Activated naive CD8-positive, alpha-beta T cell treated with anti-CD3 and anti-CD28 coated beads, Interleukin-2, amount 50 U/mL, for 24 hours (primary cell): ENCODE measurements at places on chromosomes 6 and 20.

- H3K27me3 ChIP-seq = no peaks in the 10 kb centered on the region
- H3K4me3 ChIP-seq = no peak overlapping the region
- H3K4me1 ChIP-seq = no peaks in the 10 kb centered on the region
Measured at GRCh38 chr20:21344206-21344900, 41.2 kb downstream of the XRN2 start.

DNA sequence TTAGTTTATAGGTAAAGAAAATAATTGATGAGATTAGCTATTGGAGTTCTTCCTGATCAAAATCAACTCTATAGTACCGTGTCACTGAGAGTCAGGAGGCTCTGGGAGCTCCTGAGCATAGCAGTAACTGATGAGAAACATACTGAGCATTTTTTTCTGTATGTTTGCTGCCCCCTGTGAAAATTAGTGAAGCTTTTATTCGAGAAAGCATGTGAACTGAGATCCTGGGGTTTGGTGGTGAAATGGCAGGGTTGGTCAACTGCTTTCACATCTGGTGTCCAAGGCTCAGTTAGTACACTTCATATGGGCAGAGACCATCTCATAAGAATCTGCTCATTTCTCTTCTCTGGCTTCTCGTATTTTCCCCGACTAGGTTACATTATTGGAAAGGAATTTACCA, 4.1 kb upstream of the ABT1 start:
- DNase-seq = no peak
- H3K4me3 ChIP-seq = no peak overlapping the region
- H3K4me1 ChIP-seq = peaks cover 6% of the 10 kb centered on the region
- H3K36me3 ChIP-seq = peaks cover 4% of the 10 kb centered on the region
- H3K27ac ChIP-seq = no peak overlapping the region

DNA sequence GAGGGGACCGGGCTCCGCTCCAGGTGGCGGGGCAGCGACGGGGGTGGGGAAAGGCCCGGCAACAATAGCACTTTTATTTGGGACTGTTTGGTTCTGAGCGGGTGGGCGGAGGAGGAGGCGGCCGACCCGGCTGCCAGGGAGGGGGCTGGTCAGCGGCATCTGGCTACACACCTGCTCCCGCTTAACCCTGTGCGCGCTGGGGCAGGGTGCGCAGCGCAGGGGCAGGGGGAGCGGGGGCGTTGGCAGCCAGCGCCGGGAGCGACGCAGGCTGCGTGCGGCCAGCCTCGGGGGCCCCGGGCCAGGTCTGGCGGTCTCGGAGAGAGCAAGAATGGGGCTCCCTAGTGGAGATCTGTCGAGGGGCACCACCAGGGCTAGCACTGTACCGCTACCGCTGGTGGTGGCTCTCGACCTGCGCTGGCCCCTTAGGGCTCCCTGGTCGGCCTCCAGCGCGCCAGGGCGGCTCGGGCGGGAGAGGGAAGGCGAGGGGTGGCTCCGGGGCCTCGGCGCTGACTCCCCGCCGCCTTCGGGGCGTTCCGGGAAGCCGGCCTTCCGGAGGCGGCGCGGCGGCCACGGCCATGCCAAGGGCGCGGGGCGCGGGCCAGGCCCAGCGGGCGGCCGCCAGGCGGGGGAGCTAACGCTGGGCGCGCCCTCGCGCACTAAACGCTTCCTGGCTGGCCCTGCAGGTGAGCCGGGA, 92.4 kb downstream of the NCR2 start:
- peaks cover 17% of the 10 kb centered on the region for H3K4me1 ChIP-seq
- no peaks in the 10 kb centered on the region for H3K36me3 ChIP-seq
- no peak overlapping the region for H3K4me3 ChIP-seq
- DNase-seq = peak; percentile 31

DNA sequence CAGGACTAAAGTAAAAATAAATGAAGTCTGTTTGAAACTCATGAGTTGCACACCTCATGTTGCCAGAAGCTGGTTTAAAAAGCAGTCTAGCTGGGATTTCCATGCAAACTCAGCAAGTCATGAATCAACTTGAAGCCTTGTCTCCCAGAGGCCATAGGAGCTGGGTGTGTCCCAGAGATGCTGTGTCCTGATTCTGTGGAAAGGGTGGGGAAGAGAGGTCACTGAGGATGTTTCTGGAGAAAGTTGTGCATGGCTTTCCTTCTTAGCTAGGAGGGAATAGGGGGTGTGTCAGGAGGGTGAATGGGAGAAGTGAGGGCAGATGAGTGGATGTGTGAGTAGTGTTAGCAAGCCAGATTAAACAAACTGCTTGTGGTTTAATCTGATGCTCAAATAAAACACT, 111.3 kb downstream of the ADAT2 start:
- no peaks in the 10 kb centered on the region for H3K36me3 ChIP-seq
- peaks cover 12% of the 10 kb centered on the region for H3K4me1 ChIP-seq
- H3K4me3 ChIP-seq = no peak overlapping the region
- no peak for DNase-seq

DNA sequence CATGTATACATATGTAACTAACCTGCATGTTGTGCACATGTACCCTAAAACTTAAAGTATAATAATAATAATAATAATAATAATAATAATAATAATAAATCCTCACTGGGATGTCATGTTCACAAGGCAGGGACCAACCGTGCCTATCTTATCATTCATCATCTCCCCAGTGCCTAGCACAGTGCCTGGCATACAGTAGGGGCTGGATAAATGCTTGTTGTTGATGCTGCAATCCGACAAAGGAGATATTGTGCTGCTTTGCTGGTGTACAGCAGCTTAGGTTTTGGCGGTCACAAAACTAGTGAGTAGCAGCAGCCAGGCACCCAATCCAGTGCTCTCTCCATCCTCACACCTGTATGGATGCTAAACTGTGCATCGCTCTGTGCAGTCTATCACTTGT, 94.1 kb upstream of the ASF1A start:
- no peak overlapping the region for H3K4me3 ChIP-seq
- no peaks in the 10 kb centered on the region for H3K27me3 ChIP-seq
- H3K36me3 ChIP-seq = peaks cover 11% of the 10 kb centered on the region
- no peak overlapping the region for H3K27ac ChIP-seq

DNA sequence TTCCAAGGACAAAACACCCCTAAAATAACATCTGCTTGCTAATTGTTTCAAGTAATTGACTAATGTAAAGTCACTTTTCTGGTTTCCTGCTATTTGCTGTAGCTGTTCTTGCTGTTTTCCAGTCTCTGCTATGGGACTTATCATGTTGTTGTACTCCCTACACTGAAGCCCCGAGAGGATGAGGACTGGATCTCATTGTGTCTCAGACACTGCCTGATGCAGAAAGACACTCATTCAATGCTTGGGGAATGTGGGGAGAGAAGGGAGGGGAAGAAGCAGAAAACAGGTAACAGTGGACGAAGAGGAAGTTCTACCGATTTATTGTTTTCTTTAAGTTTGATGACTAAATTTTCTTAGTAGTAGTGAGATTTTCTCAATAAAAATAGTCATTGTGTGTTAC, 79.8 kb downstream of the DOK5 start:
- H3K36me3 ChIP-seq = no peaks in the 10 kb centered on the region
- no peak for DNase-seq

- H3K27me3 ChIP-seq = no peaks in the 10 kb centered on the region
- no peak overlapping the region for H3K27ac ChIP-seq
- no peak overlapping the region for H3K4me3 ChIP-seq
- H3K4me1 ChIP-seq = no peaks in the 10 kb centered on the region
Measured at GRCh38 chr20:50873585-50873984, 57.7 kb downstream of the ADNP start.

DNA sequence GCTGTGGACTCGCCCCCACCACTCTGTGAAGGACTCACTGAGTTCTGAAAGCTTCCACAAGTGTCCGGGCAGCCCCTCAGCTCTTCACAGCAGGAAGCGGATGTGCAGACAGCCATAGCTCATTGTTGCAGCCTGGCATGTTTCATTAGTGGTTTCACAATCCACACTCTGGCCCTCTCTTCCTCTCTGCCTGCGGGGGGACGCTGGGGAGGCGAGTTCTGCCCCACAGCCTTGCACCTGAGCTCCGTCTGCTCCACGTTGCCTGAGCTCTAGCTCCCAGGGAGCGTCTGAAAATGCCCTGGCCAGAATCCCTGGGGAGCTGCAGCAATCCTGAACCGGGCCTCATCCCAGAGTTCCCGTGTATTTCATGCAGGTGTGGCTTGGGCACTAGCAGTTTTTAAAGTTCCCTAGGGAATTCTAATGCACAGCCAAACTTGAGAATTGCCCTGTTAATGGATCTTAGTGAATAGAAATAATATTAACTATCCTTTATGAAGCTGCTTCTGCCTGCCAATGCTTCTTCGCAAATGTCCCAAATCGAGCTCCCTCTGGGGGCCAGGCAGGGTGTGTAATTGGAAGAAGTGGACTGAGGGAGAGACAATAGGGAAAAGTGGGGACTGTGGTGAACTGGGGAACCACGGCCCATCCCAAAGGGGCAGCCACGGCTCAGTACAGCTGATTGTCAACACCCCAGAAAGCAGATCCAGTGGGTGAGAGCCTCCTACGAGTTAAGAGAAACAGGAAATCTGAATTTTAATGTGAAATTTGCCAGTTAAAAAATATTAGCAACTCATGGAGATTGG, 51.5 kb downstream of the CTCFL start:
- no peaks in the 10 kb centered on the region for H3K36me3 ChIP-seq
- H3K4me3 ChIP-seq = no peak overlapping the region
- H3K27ac ChIP-seq = no peak overlapping the region
- peaks cover 36% of the 10 kb centered on the region for H3K4me1 ChIP-seq
- H3K27me3 ChIP-seq = no peaks in the 10 kb centered on the region

DNA sequence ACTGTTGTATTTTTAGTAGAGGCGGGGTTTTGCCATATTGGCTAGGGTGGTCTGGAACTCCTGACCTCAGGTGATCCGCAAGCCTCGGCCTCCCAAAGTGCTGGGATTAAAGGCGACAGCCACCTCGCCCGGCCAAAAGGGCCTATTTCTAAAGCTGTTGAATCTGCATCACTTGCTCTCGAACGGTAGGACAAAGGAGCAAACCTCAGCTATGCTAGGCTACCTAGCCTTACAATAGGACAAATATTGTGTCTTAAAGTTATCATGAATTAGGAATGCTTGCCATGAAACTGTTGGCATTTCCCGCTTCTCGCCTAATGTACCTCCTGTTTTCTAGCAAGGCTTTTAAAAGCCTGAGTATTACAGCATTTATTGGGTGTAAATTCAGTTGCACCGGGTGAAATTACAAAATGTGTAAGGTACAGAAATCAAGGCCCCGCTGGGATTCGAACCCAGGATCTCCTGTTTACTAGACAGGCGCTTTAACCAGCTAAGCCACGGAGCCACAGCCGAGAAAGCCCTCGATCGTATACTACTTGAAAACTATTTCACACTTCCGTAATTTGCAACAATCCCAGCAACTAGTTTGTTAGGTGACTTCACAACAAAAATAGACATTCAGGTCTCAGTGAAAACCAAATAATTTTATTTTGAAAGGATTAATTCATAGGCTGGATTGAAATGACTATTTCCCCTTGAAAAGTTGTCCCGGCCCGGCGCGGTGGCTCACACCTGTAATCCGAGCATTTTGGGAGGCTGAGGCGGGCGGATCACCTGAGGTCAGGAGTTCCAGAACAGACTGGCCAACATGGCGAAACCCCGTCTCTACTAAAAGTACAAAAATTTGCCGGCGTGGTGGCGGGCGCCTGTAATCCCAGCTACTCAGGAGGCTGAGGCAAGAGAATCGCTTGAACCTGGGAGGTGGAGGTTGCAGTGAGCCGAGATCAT, 211.6 kb upstream of the ZNF184 start:
- peaks cover 15% of the 10 kb centered on the region for H3K36me3 ChIP-seq
- peaks cover 32% of the 10 kb centered on the region for H3K4me1 ChIP-seq
- peak; percentile 67 for DNase-seq

- no peaks in the 10 kb centered on the region for H3K36me3 ChIP-seq
- H3K4me3 ChIP-seq = no peak overlapping the region
- H3K27ac ChIP-seq = no peak overlapping the region
- no peak for DNase-seq
Measured at GRCh38 chr20:677957-678356, 2.4 kb upstream of the SCRT2 start.

DNA sequence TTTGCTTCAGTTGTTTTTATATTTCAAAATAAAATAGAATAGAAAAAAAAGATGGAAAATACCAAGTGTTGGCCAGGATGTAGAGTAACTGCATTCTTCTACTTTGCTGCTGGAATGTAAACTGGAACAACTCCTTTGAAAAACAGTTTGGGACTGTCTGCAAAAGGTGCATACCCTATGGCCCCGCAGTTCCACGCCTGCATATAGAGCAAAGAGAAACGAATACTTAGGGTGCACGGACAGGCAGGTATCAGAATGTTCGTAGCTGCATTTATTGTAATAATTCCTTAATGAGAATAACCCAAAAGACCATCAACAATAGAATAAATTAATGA, 603 bp upstream of the RAB23 start:
- peak; percentile 8 for DNase-seq
- H3K4me3 ChIP-seq = peak overlapping the region; percentile 96
- H3K27ac ChIP-seq = peak overlapping the region; percentile 90
- H3K27me3 ChIP-seq = peaks cover 28% of the 10 kb centered on the region
- H3K4me1 ChIP-seq = peaks cover 12% of the 10 kb centered on the region

- no peaks in the 10 kb centered on the region for H3K27me3 ChIP-seq
- H3K4me1 ChIP-seq = no peaks in the 10 kb centered on the region
- H3K4me3 ChIP-seq = no peak overlapping the region
- no peak overlapping the region for H3K27ac ChIP-seq
- no peaks in the 10 kb centered on the region for H3K36me3 ChIP-seq
Measured at GRCh38 chr6:112886415-112886814, 539.3 kb downstream of the RFPL4B start.

DNA sequence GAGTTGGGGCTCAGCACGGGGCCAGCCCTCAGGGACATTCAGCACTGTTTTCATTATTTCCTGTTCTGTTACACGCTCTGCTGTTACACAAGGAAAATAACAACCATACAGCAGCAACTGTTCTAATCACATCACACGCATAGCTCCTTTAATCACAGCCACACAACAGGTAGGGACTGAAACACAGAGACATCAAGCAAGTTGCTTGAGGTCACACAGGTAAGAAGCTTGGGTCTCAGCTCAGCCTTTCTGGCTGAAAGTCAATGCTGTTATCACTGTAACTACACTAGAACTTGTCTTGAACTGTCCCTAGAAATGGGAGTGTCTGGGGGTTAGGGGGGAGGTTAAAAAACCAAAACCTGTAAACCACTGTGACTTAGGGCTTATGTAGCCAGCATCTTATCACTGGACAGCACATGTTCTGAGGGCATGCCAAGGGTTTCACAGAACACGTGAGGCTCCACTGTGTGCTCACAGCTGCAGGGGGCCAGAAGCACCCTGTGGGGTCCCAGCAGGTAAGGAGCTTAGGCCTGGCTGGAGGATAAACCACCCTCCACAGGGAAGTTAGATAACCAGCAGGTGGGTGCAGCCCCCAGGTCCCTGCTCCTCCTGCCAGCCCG, 146.0 kb downstream of the EYA2 start:
- no peak overlapping the region for H3K27ac ChIP-seq
- H3K4me1 ChIP-seq = no peaks in the 10 kb centered on the region
- H3K36me3 ChIP-seq = no peaks in the 10 kb centered on the region
- DNase-seq = no peak
- H3K27me3 ChIP-seq = peaks cover 7% of the 10 kb centered on the region
- H3K4me3 ChIP-seq = no peak overlapping the region

GRCh38 chr20:64067733-64068307, 4.8 kb downstream of the TCEA2 start:
- H3K4me3 ChIP-seq = no peak overlapping the region
- DNase-seq = no peak
- no peaks in the 10 kb centered on the region for H3K36me3 ChIP-seq
- H3K27me3 ChIP-seq = no peaks in the 10 kb centered on the region
- peaks cover 42% of the 10 kb centered on the region for H3K4me1 ChIP-seq
- H3K27ac ChIP-seq = no peak overlapping the region
